ENCODE measurements at places on chromosomes 7 and 10. TPM values are rescaled to one million over a fixed set of nuclear protein-coding genes. Genes with fewer than 3 reads are reported as not detected.

DNA sequence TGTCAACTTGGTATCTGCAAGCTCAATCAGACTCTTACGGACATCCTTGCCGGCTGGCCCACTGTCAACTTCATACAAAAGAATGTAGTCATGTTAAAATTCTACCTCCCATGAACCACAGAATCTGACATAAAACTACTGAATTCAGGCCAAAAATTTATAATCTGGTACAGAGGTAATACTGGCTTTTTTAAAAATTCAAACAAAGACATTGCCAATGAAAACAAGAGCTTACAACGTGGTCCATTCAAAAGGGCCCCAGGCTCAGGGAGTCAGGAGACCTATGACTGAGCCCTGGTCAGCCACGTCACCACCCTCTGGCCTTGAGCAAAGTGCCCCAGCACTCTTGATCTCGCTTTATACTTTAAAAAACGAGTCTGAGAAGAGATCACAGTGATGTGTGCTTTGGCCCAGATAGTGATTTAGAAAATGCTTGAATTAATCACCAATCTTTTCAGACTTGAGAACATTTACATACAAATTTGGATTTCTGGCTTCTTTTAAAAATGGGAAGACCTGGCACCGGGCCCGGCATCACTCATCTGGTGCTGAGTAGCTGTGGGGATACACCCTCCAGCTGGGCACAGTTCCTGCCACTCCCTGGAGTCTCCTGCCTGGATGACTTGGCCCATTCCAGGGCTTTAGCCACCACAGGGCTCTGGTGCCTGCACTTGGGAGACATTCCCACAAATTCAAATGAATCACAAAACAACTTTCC is 94.1 kb downstream of the PIP4K2A start:
- peak overlapping the region; percentile 57 for H3K27ac ChIP-seq
- H3K4me3 ChIP-seq = no peak overlapping the region
- H3K4me1 ChIP-seq = peaks cover 8% of the 10 kb centered on the region
- no peaks in the 10 kb centered on the region for H3K36me3 ChIP-seq
- no peaks in the 10 kb centered on the region for H3K27me3 ChIP-seq
- no peak for DNase-seq

GRCh38 chr7:34245246-34245645 is 339.9 kb downstream of the BMPER start:
- no peaks in the 10 kb centered on the region for H3K36me3 ChIP-seq
- no peaks in the 10 kb centered on the region for H3K27me3 ChIP-seq
- H3K4me3 ChIP-seq = no peak overlapping the region
- H3K4me1 ChIP-seq = no peaks in the 10 kb centered on the region
- DNase-seq = no peak

DNA sequence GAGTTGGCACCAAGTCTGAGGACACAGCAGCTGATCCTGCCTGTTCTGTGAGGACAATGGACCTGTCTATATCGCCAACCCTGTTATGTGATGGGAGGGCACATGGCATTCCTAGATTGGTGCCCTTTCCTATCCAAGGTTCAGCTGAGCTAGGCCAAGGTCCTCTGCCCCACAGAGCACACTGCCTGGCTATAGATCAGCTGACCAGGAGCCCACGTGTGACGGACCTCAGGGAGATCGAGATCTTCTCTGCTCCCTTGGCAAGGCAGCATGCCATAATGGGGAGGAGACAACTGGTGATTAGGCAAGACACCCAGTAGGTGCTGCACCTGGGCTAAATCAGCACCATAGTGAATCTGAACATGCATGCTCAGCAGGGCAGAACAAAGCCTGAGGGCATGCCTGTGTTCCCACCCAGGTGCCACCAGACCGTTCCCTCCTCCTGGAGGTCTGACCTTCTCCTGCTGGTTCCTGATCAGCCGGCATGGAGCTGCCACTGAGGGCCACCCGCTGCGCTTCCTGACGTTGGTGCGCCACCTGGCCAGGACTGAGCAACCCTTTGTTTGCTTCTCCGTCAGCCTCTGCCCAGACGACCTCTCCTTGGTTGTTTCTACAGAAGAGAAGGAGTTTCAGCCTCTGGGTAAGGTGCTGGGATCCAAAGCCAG is 93.7 kb downstream of the WDFY4 start:
- no peaks in the 10 kb centered on the region for H3K27me3 ChIP-seq
- H3K4me1 ChIP-seq = no peaks in the 10 kb centered on the region
- no peak for DNase-seq
- H3K36me3 ChIP-seq = no peaks in the 10 kb centered on the region

DNA sequence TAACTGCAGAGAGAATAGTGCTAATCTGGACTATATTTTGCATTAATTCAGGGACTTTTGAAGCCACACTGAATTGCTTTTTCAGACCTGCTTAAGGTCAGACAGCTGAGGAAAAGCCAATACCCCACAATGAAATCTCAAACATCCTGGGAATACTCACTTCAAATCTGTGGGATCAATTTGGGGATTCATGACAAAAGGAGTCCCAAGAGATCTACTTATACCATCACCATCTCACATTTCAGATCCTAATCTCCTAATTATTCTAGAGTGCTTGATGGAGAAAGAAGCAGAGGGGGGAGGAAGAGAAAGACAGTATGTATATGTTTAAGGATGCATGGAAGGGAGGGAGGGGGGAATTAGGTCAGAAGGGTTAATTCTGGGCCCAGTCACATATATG is 202.2 kb downstream of the CACNA2D1 start:
- H3K4me3 ChIP-seq = no peak overlapping the region
- no peaks in the 10 kb centered on the region for H3K36me3 ChIP-seq
- H3K27me3 ChIP-seq = no peaks in the 10 kb centered on the region
- no peak for DNase-seq

GRCh38 chr10:116760919-116761318 is 18.6 kb upstream of the HSPA12A start:
- no peaks in the 10 kb centered on the region for H3K36me3 ChIP-seq
- no peak for DNase-seq
- H3K4me3 ChIP-seq = no peak overlapping the region
- H3K4me1 ChIP-seq = no peaks in the 10 kb centered on the region
- no peaks in the 10 kb centered on the region for H3K27me3 ChIP-seq

- no peaks in the 10 kb centered on the region for H3K36me3 ChIP-seq
- DNase-seq = no peak
Measured at GRCh38 chr7:36875794-36876193, 151.5 kb upstream of the AOAH start.

- H3K27me3 ChIP-seq = no peaks in the 10 kb centered on the region
- H3K36me3 ChIP-seq = no peaks in the 10 kb centered on the region
- no peak for DNase-seq
- H3K27ac ChIP-seq = no peak overlapping the region
- H3K4me1 ChIP-seq = no peaks in the 10 kb centered on the region
- H3K4me3 ChIP-seq = no peak overlapping the region
Measured at GRCh38 chr7:131482800-131483199, 73.6 kb downstream of the PODXL start.

DNA sequence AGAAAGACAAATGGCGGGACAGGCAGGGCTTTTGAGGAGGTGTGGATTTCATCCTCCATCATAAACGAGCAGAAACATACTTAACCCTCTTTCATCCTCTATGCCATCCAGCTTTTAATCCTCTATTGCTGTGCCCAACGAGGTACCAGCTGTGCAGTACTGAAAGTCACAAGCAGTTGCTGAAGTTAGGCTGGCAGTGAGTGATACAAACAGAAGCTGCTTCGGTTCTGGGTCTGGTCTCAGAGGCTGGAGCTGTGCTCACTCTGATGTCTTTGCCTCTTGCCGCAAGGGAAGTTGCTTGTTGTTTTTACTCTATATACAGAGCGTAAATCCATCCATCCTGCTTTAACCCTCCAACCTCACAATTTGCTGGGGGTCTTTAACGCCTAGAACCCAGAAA is 235.2 kb downstream of the CELF2 start:
- H3K4me1 ChIP-seq = no peaks in the 10 kb centered on the region
- H3K27me3 ChIP-seq = no peaks in the 10 kb centered on the region
- H3K4me3 ChIP-seq = no peak overlapping the region
- no peak overlapping the region for H3K27ac ChIP-seq
- DNase-seq = no peak

DNA sequence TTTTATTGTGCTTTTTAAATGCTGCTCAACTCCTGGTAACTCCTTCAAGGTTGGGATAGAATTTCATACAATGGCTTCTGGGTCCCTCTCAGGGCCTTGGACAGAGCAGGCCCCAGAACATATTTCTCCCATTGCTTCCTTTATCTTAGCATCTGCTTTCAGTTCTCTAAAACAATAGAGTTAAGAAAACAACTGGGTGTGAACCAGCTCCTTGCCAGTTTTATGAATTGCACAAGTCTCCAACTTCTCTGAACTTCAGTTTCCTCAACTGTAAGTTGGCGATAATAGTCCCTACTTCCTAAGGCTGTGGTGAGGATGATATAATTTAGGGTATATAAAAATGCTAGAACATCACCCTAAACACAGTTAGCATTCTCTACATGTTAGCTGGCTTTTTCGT is 77.0 kb upstream of the INHBA start:
- H3K36me3 ChIP-seq = no peaks in the 10 kb centered on the region
- DNase-seq = no peak
- H3K27me3 ChIP-seq = no peaks in the 10 kb centered on the region
- H3K27ac ChIP-seq = no peak overlapping the region
- H3K4me3 ChIP-seq = no peak overlapping the region

Gene KNDC1
- total RNA-seq = 0.98 TPM

Gene BLNK
- total RNA-seq = 13.4 TPM

GRCh38 chr7:35257251-35258124 is 3.6 kb upstream of the TBX20 start:
- H3K27me3 ChIP-seq = peaks cover 100% of the 10 kb centered on the region
- DNase-seq = no peak
- no peak overlapping the region for H3K4me3 ChIP-seq
- no peaks in the 10 kb centered on the region for H3K4me1 ChIP-seq
- H3K27ac ChIP-seq = no peak overlapping the region

Gene CD36
- 2,026 TPM for total RNA-seq

- no peaks in the 10 kb centered on the region for H3K27me3 ChIP-seq
- DNase-seq = no peak
- H3K27ac ChIP-seq = no peak overlapping the region
- H3K4me3 ChIP-seq = no peak overlapping the region
- H3K36me3 ChIP-seq = no peaks in the 10 kb centered on the region
Measured at GRCh38 chr10:109191823-109192222, 731.5 kb downstream of the XPNPEP1 start.

All from breast epithelium (tissue), 4 donors.